ENCODE measurements at places on chromosomes 7 and 10. TPM values are rescaled to one million over a fixed set of nuclear protein-coding genes. Genes with fewer than 3 reads are reported as not detected.

GRCh38 chr10:69838853-69839252 lies 37.1 kb downstream of the COL13A1 start:
- DNase-seq: peak; percentile 17
- H3K4me1 ChIP-seq: peaks cover 12% of the 10 kb centered on the region
- H3K36me3 ChIP-seq: no peaks in the 10 kb centered on the region
- H3K27ac ChIP-seq: no peak overlapping the region
- peaks cover 7% of the 10 kb centered on the region for H3K27me3 ChIP-seq

DNA sequence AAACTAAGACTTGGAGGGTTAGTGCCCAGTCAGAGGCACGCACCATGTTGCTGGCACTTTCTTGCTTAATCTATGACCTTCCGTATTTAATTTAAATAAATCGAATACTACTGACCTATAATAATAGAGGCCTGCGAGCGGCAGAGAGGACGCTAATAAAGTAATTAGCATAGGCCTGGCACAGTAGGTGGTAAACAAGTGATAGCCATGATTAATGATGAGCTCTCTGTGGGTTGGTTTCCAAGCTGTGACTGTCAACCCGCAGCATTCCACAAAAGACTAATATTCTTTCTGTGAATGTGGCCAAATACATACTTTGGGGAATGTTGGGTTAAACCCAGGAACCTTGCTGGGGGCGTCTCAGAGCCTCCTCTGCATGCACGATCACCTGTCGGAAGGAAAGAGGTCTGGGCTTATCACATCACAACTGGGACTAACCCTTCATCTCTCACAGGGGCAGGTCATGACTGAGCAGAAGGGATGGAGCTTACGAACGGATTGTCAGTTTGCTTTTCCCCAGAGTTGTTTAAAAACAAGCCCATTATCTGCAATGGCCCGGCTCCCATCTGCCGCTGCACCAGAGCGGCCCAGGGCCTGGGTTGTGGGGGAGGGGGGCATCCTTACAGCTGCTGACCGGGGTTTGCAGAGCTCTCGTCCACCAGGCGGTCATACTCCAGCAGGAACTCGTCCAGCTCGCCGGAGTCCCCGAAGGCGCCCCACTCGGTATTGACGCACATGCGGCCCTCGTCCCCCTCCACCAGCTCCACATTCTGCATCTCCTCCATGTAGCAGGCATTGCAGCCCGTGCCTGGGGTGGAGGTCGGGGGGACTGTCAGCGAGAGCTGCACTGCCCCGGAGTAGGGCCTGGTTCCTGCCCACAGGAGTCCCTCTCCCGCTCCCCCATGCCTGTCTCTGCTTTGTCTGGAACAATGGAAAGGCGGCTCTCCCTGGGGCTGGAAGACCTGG lies 6.2 kb upstream of the MYL7 start:
- no peak overlapping the region for H3K27ac ChIP-seq
- H3K4me3 ChIP-seq: no peak overlapping the region
- H3K36me3 ChIP-seq: no peaks in the 10 kb centered on the region
- H3K27me3 ChIP-seq: no peaks in the 10 kb centered on the region
- no peak for DNase-seq
- H3K4me1 ChIP-seq: no peaks in the 10 kb centered on the region

DNA sequence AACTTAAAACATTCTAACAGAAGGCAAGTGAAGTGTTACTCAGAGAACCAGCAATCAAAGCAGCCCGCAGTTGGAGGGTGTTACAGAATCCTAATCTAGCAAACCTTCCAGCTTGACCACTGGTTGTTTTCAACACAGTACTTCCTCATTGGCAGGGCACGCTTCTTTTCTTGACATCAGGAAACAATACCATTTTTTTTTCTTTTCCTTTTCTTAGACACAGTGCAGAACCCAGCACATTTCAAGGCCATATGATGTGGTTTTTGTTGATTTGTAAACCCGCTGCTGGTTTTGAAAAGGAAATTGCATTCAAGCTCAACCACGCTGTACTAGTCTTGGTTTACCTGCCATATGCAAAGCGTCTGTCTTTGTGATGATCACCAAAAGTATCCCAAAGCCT lies 33.4 kb downstream of the RHOBTB1 start:
- no peaks in the 10 kb centered on the region for H3K36me3 ChIP-seq
- H3K4me1 ChIP-seq: no peaks in the 10 kb centered on the region
- no peak for DNase-seq
- H3K4me3 ChIP-seq: no peak overlapping the region
- no peak overlapping the region for H3K27ac ChIP-seq
- no peaks in the 10 kb centered on the region for H3K27me3 ChIP-seq

GRCh38 chr10:129919358-129919757 lies 44.7 kb downstream of the EBF3 start:
- no peak for DNase-seq
- H3K4me3 ChIP-seq: no peak overlapping the region
- no peaks in the 10 kb centered on the region for H3K27me3 ChIP-seq
- H3K27ac ChIP-seq: no peak overlapping the region

GRCh38 chr7:46603296-46603752 lies 682.3 kb upstream of the IGFBP3 start:
- H3K4me3 ChIP-seq: no peak overlapping the region
- H3K27ac ChIP-seq: no peak overlapping the region
- H3K36me3 ChIP-seq: no peaks in the 10 kb centered on the region
- DNase-seq: no peak
- no peaks in the 10 kb centered on the region for H3K27me3 ChIP-seq
- peaks cover 5% of the 10 kb centered on the region for H3K4me1 ChIP-seq

GRCh38 chr7:76343294-76343930 lies 15.4 kb downstream of the YWHAG start:
- H3K4me3 ChIP-seq: no peak overlapping the region
- H3K27ac ChIP-seq: peak overlapping the region; percentile 20
- H3K36me3 ChIP-seq: peaks cover 82% of the 10 kb centered on the region
- DNase-seq: no peak
- H3K27me3 ChIP-seq: no peaks in the 10 kb centered on the region

DNA sequence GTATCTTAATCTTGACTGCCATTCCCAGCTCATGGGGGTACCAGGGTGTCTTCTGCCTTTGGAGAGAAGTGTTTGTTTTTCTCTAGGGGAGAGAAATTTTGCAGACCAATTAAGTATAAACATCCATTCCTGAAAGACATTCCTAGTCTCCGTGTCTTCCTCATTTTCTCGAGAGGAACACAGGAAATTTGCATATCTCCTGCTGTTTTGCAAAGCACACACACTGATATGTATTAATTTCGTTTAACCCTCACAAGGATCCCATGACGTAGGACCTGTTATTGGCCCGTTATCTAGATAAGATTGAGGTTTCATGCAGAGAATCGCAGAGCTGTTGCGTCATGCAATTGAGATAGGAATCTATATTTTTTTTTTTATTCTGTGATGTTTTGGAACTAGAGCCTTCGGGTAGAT lies 944 bp downstream of the RHBDD2 start:
- H3K4me3 ChIP-seq: peak overlapping the region; percentile 85
- H3K36me3 ChIP-seq: peaks cover 38% of the 10 kb centered on the region
- H3K27ac ChIP-seq: peak overlapping the region; percentile 78

GRCh38 chr10:93436591-93437085 lies 45.5 kb downstream of the MYOF start:
- H3K27me3 ChIP-seq: no peaks in the 10 kb centered on the region
- peaks cover 59% of the 10 kb centered on the region for H3K4me1 ChIP-seq
- peak overlapping the region; percentile 98 for H3K27ac ChIP-seq
- H3K4me3 ChIP-seq: peak overlapping the region; percentile 70
- H3K36me3 ChIP-seq: peaks cover 31% of the 10 kb centered on the region
- peak; percentile 72 for DNase-seq

DNA sequence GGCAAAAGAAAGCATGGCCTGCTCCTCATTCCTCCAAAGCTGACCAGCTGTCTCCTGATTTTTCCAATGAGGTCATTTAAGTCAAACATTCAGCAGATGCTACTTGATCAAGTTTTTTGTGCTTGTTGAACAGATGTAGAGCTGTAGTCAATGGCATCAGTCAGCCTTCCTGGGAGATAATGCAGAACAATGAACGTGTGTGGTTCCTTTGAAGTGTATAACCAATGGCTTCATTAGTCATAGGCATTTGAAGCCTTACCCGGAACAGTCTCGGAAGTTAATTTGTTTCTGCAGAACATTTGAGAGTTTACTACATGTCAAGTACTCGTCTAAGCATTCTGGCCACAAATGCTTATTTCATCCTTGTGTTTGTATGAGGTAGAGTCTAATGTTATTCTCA lies 227.1 kb downstream of the ADRA2A start:
- H3K4me1 ChIP-seq: no peaks in the 10 kb centered on the region
- H3K27ac ChIP-seq: no peak overlapping the region
- no peaks in the 10 kb centered on the region for H3K27me3 ChIP-seq
- no peaks in the 10 kb centered on the region for H3K36me3 ChIP-seq
- no peak overlapping the region for H3K4me3 ChIP-seq

DNA sequence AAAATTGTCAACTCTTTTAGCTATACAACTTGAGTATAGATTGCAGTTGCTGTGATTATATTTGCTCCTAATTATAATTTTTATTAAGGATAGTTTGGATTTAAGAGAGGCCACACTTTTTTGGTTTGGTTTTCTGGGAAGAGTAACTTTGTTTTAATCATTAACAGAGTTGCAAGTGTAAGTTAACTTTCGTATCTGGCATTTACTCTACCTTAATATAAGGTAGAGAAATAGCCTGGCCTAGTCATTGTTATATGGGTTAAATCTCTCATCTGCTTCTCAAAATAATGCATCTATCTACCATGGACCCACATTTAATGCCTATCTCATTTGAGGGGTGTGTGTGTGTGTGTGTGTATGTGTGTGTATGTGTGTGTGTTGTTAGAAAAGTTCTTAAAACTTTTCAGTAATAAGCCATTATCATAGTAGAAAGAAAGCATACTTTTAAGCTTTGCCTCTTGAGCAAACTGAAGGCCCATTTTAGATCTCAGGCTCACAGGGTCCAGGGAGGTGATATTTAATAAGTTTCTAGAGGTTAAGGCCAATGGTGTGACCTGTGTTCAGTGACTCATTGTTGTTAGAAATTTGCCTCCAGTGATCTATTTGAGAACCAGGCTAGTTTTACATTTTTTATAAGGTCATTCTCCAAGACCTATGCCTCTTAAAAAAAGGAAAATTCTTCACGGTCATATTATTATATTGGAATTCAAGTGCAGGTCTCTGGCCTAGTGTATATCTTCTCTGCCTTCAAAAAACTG lies 10.9 kb upstream of the TEX47 start:
- peaks cover 21% of the 10 kb centered on the region for H3K27me3 ChIP-seq
- H3K27ac ChIP-seq: no peak overlapping the region
- no peak for DNase-seq
- no peak overlapping the region for H3K4me3 ChIP-seq
- H3K4me1 ChIP-seq: no peaks in the 10 kb centered on the region
- H3K36me3 ChIP-seq: no peaks in the 10 kb centered on the region

GRCh38 chr7:6615723-6616555 lies 529 bp downstream of the ZNF853 start:
- DNase-seq: no peak
- H3K4me1 ChIP-seq: no peaks in the 10 kb centered on the region
- H3K36me3 ChIP-seq: no peaks in the 10 kb centered on the region
- no peak overlapping the region for H3K27ac ChIP-seq
- no peak overlapping the region for H3K4me3 ChIP-seq
- H3K27me3 ChIP-seq: peaks cover 53% of the 10 kb centered on the region

DNA sequence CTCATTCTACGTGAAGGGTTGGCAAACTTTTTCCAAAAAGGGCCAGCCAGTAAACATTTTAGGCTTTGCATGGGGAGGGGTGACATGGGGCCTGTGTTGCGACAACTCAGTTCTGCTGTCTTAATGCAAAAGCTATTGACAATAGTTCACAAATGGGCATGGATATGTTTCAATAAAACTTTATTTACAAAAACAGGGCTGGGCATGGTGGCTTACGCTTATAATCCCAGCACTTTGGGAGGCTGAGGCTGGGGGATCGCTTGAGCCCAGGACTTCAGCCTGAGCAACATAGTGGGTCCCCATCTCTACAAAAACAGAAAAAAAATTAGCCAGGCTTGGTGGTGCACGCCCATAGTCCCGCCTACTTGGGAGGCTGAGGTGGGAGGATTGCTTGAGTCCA lies 141.1 kb downstream of the SVIL start:
- no peak for DNase-seq
- no peaks in the 10 kb centered on the region for H3K27me3 ChIP-seq
- H3K4me3 ChIP-seq: no peak overlapping the region
- no peaks in the 10 kb centered on the region for H3K4me1 ChIP-seq

DNA sequence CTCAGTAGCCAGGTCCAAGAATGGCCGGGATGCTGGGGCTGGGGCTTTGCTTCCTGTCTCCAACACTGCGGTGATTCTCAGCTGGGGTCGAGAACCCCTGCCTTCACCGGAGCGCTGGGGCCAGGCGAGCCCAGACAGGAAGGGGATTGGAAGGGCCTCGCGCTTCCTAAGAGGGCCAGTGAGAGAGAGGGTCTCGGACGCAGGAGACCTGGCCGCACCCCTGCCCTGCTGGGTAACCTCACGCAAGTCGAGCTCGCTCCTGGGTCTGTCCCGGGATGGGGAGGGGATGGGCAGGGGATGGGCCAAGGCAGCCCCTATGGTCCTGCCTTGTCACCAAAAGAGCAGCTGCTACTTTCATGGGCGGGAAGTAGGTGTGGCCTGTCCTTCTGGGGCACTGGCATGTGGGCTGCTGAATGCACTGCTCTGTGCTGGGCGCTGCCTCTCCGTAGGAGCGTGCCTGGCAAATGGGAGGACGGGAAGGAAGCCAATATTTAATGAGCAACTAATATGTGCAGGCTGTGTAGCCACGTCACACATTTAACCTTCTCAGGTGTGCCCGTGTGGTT lies 20.0 kb downstream of the KCNK18 start:
- DNase-seq: peak; percentile 23
- no peak overlapping the region for H3K27ac ChIP-seq
- H3K36me3 ChIP-seq: peaks cover 6% of the 10 kb centered on the region
- no peaks in the 10 kb centered on the region for H3K4me1 ChIP-seq

GRCh38 chr7:112064627-112065385 lies 141.4 kb downstream of the DOCK4 start:
- no peaks in the 10 kb centered on the region for H3K27me3 ChIP-seq
- no peaks in the 10 kb centered on the region for H3K36me3 ChIP-seq
- H3K4me3 ChIP-seq: no peak overlapping the region
- DNase-seq: no peak
- H3K27ac ChIP-seq: no peak overlapping the region

DNA sequence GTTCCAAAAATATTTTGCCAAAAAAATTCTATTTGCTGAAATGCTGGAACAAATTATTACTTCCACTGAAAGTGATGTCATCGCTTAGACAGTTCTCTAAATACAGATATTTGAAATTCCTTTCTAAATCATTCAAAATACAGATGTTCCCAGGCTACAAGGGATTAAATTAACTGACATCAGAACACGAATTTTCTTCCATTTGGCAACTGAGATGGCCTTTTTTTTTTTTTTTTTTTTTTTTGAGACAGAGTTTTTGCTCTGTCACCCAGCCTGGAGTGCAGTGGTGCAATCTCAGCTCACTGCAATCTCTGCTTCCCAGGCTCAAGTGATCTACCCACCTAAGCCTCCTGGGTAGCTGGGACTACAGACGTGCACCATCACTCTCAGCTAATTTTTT lies 57.0 kb downstream of the P4HA1 start:
- peaks cover 16% of the 10 kb centered on the region for H3K4me1 ChIP-seq
- H3K27ac ChIP-seq: no peak overlapping the region
- H3K4me3 ChIP-seq: no peak overlapping the region
- DNase-seq: peak; percentile 13
- H3K36me3 ChIP-seq: peaks cover 36% of the 10 kb centered on the region

GALNT17 gene
- total RNA-seq: not detected

AGAP9 gene
- total RNA-seq: 15.6 TPM

MINDY4 gene
- total RNA-seq: 12.4 TPM

MOGAT3 gene
- not detected for total RNA-seq

DCLRE1C gene
- total RNA-seq: 11.5 TPM

SPDYE6 gene
- not detected for total RNA-seq

Measured in MCF 10A (cell line).